Esophagus squamous epithelium (tissue), 5 donors: ENCODE measurements at places on chromosomes 1 and 21. TPM values are rescaled to one million over a fixed set of nuclear protein-coding genes. Genes with fewer than 3 reads are reported as not detected.

- no peaks in the 10 kb centered on the region for H3K27me3 ChIP-seq
- H3K27ac ChIP-seq, result no peak overlapping the region
- no peak overlapping the region for H3K4me3 ChIP-seq
- no peaks in the 10 kb centered on the region for H3K36me3 ChIP-seq
- no peaks in the 10 kb centered on the region for H3K4me1 ChIP-seq
- no peak for DNase-seq
These were observed 15.7 kb downstream of the NLRP3 start for GRCh38 chr1:247431643-247432042.

GRCh38 chr21:41667136-41667535 is 99.7 kb downstream of the RIPK4 start:
- H3K4me1 ChIP-seq, result peaks cover 45% of the 10 kb centered on the region
- no peak overlapping the region for H3K4me3 ChIP-seq
- H3K27ac ChIP-seq, result peak overlapping the region; percentile 84
- no peak for DNase-seq
- H3K36me3 ChIP-seq, result no peaks in the 10 kb centered on the region
- H3K27me3 ChIP-seq, result no peaks in the 10 kb centered on the region

GRCh38 chr1:150567717-150568593 is 11.5 kb downstream of the MCL1 start:
- no peaks in the 10 kb centered on the region for H3K27me3 ChIP-seq
- DNase-seq, result no peak
- H3K36me3 ChIP-seq, result no peaks in the 10 kb centered on the region
- peak overlapping the region; percentile 98 for H3K27ac ChIP-seq
- peak overlapping the region; percentile 58 for H3K4me3 ChIP-seq
- peaks cover 91% of the 10 kb centered on the region for H3K4me1 ChIP-seq

- H3K4me3 ChIP-seq, result no peak overlapping the region
- peaks cover 60% of the 10 kb centered on the region for H3K27me3 ChIP-seq
- no peaks in the 10 kb centered on the region for H3K36me3 ChIP-seq
- H3K4me1 ChIP-seq, result peaks cover 13% of the 10 kb centered on the region
These were observed 15.5 kb downstream of the TRPM2 start for GRCh38 chr21:44368711-44369446.

- no peak overlapping the region for H3K4me3 ChIP-seq
- H3K36me3 ChIP-seq, result no peaks in the 10 kb centered on the region
- H3K27me3 ChIP-seq, result no peaks in the 10 kb centered on the region
- no peak for DNase-seq
- no peak overlapping the region for H3K27ac ChIP-seq
- no peaks in the 10 kb centered on the region for H3K4me1 ChIP-seq
These were observed 53.1 kb upstream of the LBR start for GRCh38 chr1:225480825-225481434.

- peak overlapping the region; percentile 69 for H3K27ac ChIP-seq
- DNase-seq, result no peak
- peaks cover 38% of the 10 kb centered on the region for H3K4me1 ChIP-seq
- H3K36me3 ChIP-seq, result no peaks in the 10 kb centered on the region
- peak overlapping the region; percentile 80 for H3K4me3 ChIP-seq
- peaks cover 27% of the 10 kb centered on the region for H3K27me3 ChIP-seq
These were observed 808 bp downstream of the MAP3K21 start for GRCh38 chr1:233328142-233328921.

DNA sequence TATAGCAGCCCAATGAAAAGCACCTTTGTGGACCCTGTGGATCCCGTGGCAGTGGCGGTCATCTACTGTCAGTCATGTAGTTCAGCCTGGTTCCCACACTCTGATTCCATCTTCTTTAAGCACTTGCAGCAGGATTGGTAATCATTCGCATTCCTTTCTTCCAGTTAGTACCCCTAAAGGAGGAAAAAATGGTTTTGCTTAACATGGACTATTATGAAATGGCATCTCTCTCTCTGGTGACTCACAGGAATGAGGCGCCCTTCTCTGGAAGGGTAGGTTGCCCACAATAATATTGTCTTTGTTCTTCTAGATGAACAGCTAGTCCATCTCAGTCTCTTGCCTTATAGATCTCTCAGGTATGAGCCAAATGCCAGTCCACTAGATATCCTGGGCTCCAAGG is 127.9 kb upstream of the MROH9 start:
- no peak for DNase-seq
- no peaks in the 10 kb centered on the region for H3K27me3 ChIP-seq
- H3K36me3 ChIP-seq, result no peaks in the 10 kb centered on the region

The KANK4 gene
- total RNA-seq, result not detected

The PCAT6 gene
- 1.2 TPM for total RNA-seq

The MDM4 gene
- total RNA-seq, result 27.5 TPM
